Pancreas (tissue), 10 donors: ENCODE measurements at places on chromosomes 1 and 21. TPM values are rescaled to one million over a fixed set of nuclear protein-coding genes. Genes with fewer than 3 reads are reported as not detected.

The VCAM1 gene
- 8.4 TPM for polyA plus RNA-seq

The LCE1D gene
- not detected for polyA plus RNA-seq

The WNT2B gene
- 1.6 TPM for polyA plus RNA-seq

The FOXD2 gene
- polyA plus RNA-seq, result 0.02 TPM

The BRDT gene
- not detected for polyA plus RNA-seq

The EIF2D gene
- 28.8 TPM for polyA plus RNA-seq

The F13B gene
- polyA plus RNA-seq, result not detected

The NTMT2 gene
- polyA plus RNA-seq, result not detected

The INSRR gene
- polyA plus RNA-seq, result 0.99 TPM

The RRP1B gene
- polyA plus RNA-seq, result 5.4 TPM

The TENT5C gene
- polyA plus RNA-seq, result 6.7 TPM

The NPL gene
- 2.8 TPM for polyA plus RNA-seq

The OR6N1 gene
- polyA plus RNA-seq, result not detected

The CELA2B gene
- 203 TPM for polyA plus RNA-seq

The AHCTF1 gene
- 4.8 TPM for polyA plus RNA-seq

The SDE2 gene
- polyA plus RNA-seq, result 3.3 TPM

The ZNF683 gene
- 0.40 TPM for polyA plus RNA-seq

The FAM167B gene
- 11.6 TPM for polyA plus RNA-seq

The HIPK1 gene
- polyA plus RNA-seq, result 16.5 TPM

The LAPTM5 gene
- polyA plus RNA-seq, result 12.5 TPM

The AMY1B gene
- 0.46 TPM for polyA plus RNA-seq

The SFN gene
- polyA plus RNA-seq, result 0.46 TPM

The SFPQ gene
- polyA plus RNA-seq, result 190 TPM

The GBP4 gene
- 1.8 TPM for polyA plus RNA-seq

The OBSCN gene
- 61.4 TPM for polyA plus RNA-seq

The PRRX1 gene
- 2.1 TPM for polyA plus RNA-seq

The TRIM17 gene
- polyA plus RNA-seq, result 0.14 TPM

The KRTAP15-1 gene
- not detected for polyA plus RNA-seq

The ITLN2 gene
- 0.19 TPM for polyA plus RNA-seq

The LIPI gene
- not detected for polyA plus RNA-seq

The SMG5 gene
- 26.5 TPM for polyA plus RNA-seq

The NHLH1 gene
- 0.11 TPM for polyA plus RNA-seq

The GABPA gene
- 3.7 TPM for polyA plus RNA-seq

The HES3 gene
- polyA plus RNA-seq, result not detected

The AGMAT gene
- polyA plus RNA-seq, result 0.28 TPM

The WDR47 gene
- polyA plus RNA-seq, result 1.9 TPM

The MSH4 gene
- 0.15 TPM for polyA plus RNA-seq

The LHX8 gene
- polyA plus RNA-seq, result not detected

The SDHB gene
- 28.5 TPM for polyA plus RNA-seq

The ELAVL4 gene
- 10.3 TPM for polyA plus RNA-seq

The CGN gene
- polyA plus RNA-seq, result 63.2 TPM

The SLC16A4 gene
- polyA plus RNA-seq, result 0.53 TPM
